ENCODE measurements at places on chromosomes 5 and 9.

DNA sequence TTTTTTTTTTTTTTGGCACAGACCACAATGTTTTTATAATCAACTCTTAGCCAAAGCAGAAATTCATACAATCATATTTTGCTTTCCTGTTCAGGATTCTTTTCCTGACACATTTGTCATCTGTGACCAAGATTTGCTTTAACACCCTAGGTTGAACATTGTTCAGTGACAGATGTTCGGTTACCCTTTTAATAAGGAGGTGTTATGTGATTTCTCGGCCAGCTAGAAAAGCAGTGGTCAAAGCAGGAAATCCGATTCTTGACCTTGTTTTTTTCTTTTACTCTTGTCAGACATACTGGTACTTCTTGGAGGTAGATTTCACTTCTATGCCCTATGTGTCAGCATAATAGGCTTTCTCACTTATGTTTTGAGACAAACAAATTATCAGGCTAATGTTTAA is 335.3 kb upstream of the ACTBL2 start:
- DNase-seq: no peak

DNA sequence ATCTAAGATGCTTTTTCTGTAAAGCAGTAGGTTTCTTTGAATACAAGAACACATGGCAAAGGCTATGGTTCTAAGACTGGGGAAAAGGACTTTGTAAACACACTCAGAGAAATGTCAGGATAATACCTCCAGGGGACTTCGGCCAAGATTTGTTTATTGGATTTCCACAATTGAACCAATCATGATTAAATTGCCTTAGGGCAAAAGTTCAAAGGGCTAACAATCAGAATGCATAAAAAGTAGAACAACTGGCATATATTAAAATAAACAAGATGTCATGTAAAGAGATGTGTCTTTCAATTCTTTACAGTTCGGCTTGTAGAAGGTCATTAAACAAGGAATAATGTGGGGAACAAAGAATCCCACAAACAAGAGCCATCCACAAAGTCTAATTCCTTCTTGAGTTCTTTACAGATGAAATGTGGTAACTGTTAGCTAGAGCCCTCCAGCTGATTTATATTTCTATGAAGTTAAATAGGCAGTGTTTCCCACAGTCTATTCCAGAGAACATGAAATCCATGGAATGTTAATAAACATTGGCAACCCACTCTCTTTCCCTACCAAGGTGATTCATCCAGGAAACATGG is 565.5 kb downstream of the ZNF608 start:
- DNase-seq: no peak

- DNase-seq: no peak
These were observed 343.1 kb upstream of the DAB2 start for GRCh38 chr5:39767916-39768315.

- DNase-seq: no peak
These were observed 21.3 kb downstream of the SEMA6A start for GRCh38 chr5:116553366-116553765.

GRCh38 chr5:156376751-156377150 is 49.8 kb downstream of the SGCD start:
- DNase-seq: no peak

DNA sequence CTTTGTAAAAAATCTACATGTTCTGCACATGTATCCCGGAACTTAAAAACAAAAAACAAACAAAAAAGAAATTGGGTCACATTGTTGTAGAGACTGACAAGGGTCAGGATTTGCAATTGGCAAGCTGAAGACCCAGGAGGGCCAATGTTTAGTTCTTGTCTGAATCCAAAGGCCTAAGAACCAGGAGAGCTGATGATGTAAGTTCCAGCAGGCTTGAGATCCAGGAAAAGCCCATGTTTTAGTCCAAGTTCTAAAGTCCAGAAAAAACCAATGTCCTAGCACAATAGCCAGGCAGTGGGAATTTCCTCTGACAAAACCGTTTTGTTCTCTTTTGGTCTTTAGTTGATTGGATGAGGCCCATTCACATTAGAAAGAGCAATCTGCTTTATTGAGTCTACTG is 244.9 kb downstream of the DMAC1 start:
- DNase-seq: no peak

DNA sequence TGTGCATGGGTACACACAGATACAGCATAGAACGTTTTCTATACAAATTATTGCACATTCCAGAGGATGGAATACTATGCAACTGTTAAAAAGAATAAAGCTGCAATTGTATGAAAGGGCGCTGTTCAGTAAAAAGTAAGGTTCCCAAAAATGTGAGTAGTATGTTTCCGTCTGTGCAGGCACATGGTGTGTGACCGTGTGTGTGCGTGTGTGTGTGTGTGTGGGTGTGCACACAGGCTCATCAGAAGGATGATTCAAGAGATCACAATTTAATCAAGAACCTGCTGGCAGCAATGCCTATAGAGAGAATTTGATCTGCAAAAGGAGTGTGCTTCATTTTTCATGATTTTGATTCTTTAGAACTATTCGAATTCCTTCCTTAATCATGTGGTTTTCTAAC is 76.3 kb downstream of the SEMA4D start:
- peak; percentile 35 for DNase-seq

DNA sequence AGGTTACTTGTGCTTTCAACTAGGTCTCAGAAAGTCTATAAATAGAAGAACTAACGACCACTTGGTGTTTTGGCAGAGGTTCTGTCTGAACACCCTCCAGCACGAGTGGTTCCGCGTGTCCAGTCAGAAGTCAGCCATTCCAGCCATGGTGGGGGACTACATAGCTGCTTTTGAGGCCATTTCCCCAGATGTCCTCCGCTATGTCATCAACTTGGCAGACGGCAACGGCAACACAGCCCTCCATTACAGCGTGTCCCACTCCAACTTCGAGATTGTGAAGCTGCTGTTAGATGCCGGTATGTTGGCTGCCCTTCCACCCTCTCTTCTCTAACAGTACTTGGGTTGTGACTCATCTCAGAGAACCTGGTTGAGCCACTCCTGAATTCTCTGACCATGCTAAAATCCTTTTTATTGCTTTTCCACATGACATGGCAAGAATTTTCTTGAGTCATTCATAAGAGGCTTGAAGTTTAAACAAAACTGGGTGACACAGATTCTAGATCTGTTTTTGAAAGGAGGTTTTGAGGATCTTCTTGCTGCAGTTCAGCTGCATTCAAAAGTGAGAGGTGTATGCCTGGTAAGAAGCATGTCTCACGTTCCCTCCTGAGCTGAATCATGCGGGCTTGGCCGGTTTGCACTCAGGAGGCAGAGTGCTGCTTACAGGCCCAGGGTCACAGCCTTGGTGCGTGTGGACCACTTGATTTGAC is 103.1 kb upstream of the DMRT1 start:
- no peak for DNase-seq

GRCh38 chr5:96885518-96886338 is 9.4 kb downstream of the ERAP2 start:
- no peak for DNase-seq

DNA sequence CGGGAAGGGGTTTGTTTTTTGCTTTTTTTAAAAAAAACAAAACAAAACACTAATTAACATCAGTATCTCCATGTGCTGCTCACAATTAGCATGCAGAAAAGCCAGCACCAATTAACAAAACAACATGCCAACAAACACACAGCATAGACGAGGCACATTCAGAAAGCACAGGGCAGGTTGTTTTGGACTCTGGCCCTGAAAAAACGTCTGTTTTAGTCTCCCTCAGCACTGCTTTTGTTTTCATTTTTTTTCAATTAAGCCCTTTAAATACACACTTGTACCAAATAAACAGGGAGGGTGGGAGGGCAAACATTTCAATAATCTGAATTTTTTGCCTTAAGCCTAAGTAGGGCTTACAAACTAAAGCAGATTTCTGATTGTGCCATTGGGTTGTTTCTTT is 309.6 kb downstream of the DTWD2 start:
- no peak for DNase-seq

- no peak for DNase-seq
These were observed 899 bp upstream of the SHC3 start for GRCh38 chr9:89179540-89179894.

GRCh38 chr9:109320331-109320741 is 523 bp downstream of the EPB41L4B start:
- DNase-seq: no peak

GRCh38 chr5:168525856-168526255 is 3.2 kb upstream of the FBLL1 start:
- DNase-seq: no peak

DNA sequence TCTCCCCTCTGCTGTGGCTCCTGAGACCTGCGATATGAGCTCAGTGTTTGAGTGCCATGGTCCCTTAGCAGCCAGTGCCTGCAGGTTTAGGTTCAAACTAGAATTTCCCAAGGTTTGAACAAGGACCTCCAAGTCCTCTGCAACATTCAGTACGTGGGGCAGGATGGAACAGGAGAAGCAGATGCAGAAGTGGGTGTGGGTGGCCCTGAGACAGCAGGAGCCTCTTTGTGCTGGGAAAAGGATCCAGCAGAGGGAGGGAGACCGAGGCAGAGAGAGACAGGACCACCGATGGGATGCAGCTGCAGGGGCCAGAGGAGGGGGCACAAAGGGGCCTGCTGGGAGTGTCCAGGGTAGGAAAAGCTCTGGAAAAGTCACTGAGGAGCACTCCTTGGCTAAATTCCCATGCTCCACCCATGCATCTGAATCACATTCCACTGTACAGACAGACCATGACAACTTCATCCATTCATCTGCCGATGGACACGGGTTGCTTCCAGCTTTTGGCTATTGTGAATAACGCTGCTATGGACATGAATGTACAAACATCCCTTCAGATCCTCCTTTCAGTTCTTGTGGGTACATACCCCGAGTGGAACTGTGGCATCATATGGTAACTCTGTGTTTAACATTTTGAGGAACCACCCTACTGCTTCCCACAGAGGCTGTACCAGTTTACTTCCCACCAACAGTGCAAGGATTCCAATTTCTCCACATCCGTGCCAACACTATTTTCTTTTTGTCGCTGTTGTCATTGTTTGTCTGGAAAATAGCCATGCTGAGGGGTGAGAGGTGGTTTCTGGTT is 26.7 kb upstream of the SUSD3 start:
- DNase-seq: no peak

- DNase-seq: no peak
These were observed 514.2 kb downstream of the RAB3C start for GRCh38 chr5:59097116-59097515.
